ENCODE measurements at places on chromosomes 12 and 14. TPM values are rescaled to one million over a fixed set of nuclear protein-coding genes. Genes with fewer than 3 reads are reported as not detected.

- no peak for DNase-seq
These were observed 4.6 kb upstream of the CD4 start for GRCh38 chr12:6784761-6785160.

Gene THTPA
- 11.8 TPM for total RNA-seq

DNA sequence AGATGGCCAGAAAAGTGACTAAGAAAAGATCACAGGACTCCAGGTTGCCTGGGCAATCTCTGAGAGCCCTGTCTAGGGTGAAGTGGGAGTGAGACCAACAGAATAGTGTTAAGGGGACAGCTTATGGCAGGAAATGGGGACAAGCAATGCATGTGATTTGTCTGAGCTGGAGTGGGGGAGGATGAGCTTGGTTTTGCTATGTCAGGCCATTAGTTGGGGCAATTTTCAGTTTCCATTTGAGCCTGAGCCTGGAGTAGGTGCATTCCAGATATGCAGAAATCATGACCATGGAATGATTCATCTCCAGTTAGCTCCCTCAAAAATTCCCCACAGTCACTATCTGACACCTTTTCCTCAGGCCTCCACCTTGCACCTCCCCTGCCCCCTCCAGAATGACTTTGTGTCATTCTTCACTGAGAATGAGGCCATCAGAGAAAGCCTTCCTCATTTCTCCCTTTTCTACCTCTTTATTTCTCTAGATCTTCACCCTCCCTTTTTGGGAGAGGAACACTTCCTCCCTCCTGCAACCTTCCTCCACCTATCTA lies 150.9 kb upstream of the PLEKHG7 start:
- peak; percentile 42 for DNase-seq

Gene CNTN1
- total RNA-seq: 3.7 TPM

Gene MYO1H
- total RNA-seq: not detected

DNA sequence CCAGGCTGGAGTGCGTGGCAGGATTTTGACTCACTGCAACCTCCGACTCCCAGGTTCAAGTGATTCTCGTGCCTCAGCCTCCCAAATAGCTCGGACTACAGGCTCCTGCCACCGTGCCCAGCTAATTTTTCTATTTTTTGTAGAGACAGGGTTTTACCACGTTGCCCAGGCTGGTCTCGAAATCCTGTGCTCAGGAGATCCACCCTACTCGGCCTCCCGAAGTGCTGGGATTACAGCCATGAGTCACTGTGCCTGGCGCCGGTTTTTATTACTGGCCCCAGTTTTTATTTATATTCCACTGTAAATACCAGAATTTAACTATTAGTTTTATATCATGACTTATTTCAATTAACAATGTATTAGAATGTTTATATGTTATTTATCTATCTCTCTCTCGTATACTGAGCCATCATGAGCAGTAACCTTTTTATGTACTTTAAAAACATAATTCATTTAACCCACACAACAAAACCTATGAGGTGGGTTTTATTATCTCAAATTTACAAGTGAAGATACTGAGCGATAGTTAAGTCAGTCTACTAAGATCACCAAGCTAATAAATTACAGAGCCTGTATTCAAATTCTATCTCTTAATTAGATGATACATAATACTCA lies 47.8 kb downstream of the HECTD1 start:
- DNase-seq: peak; percentile 18

DNA sequence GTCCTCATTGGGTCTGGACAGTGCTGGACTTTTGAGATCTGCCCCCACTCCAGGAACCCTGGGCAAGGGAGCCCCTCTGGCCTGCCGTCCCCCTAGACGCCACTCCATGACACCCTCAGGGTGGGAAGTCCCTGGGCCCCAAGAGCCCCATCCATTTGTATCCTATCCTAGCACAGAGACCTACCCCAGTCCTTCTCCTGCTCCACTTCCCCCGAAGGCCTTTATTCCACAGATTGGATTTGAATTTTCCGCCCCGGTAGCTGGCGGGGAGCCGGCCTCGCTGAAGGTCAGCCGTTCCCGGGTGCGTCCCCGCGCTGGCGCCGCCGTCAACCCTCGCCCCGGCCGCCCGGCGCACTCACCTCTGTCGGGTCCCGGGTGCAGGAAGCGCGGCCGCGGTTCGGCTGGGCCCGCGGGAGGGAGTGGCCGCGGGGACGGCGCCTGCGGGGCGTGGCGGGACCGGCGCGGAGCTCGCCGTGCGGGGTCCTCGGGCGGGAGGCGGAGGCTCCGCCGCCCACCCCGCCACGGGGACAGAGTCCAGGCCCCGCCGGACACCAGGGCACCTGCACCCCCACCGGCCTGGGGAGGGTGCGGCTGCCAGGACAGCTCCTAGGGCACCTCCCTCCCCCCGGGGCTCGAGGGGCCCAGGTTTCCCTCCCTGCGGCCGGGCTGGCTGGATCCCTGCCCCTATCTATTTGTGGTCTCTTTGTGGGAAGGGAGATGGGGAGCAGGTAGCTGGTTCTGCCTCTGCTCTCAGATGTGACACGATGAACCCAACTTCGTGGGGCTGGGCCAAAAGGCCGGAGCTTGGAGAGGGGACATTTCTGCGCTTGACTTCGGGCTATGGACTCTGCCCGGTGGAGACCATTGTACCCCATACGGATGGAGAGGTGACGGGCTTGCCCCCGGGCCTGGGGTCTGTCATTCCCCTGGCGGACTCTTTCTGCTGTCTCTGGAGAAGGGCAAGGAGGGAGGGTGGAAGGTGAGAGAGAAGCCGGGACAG lies 19.9 kb upstream of the GPR68 start:
- DNase-seq: no peak

GRCh38 chr12:234019-234418 lies 20.1 kb upstream of the SLC6A12 start:
- no peak for DNase-seq

DNA sequence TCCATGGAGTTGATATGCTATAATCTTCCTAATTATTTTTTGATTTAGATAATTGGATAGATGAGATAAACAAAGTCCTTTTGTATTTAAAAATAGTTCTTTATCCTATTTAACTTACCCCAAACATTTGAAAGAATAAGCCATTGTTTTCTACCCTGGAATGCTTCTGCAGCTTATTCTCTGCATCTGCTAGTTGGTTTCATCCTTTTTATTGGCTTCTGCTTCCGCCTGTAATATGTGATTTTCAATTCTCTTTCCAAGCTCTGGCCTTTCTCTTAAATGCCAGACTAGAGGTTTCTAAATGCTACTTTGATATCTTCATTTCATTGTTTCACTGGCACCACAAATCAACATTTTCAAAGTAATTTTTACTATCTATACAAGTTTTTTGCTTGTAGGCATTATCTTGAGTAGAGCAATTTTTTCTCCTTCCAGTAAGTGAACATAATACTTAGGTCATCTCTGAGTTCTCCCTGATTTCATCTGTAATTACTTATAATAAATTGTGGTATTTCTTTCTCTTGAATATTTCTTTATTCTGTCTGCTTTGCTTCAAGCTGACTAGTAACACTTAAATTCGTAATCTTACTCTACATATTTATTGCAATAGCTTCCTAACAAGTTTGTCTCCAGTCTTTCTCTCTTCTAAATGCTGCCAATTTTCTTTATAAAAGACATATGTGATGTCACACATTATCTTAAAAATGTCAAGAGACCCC lies 958.4 kb downstream of the SLC6A15 start:
- no peak for DNase-seq

DNA sequence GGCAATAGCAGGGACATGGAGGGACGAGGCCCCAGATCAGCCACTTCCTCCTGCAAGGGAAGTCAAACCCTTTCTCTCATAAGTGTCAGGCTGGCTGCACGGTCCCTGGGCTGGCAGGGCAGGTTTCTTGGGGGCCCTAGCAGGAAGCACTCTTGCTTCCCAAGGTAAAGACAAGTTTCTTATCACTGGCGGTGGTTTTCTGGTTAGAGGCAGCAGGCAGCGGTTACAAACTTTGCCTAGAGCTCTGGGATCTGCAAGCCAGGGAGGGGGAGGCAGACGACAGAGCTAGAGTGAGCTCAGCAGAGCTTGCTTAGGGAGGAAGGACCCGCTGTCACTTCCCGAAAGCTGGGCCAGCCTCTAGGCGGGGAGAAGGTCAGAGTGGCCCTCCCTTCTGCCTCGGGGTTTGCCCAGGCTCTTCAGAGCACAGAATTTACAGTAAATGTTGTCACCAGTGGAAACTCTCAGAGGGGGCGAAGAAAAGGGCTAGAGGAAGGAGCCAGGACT lies 20.4 kb downstream of the BATF start:
- peak; percentile 67 for DNase-seq

- DNase-seq: peak; percentile 47
These were observed 30.9 kb downstream of the LRTM2 start for GRCh38 chr12:1851151-1851701.

Gene MYF6
- not detected for total RNA-seq

DNA sequence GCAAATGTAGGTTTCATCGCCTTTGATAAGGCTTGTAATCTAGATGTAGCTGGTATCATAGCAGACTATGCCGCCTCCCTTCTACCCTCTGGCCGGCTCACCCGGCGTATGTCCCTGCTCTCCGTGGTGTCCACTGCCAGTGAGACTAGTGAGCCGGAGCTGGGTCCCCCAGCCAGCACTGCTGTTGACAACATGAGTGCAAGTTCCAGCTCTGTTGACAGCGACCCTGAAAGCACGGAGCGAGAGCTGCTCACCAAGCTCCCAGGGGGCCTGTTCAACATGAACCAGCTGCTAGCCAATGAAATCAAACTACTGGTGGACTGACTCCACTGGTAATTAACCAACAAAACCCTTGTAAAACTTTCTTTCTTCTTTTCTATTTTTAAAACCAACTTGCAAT lies 49.0 kb upstream of the A2ML1 start:
- no peak for DNase-seq

- no peak for DNase-seq
These were observed 32.3 kb downstream of the PROX2 start for GRCh38 chr14:74843653-74844052.

DNA sequence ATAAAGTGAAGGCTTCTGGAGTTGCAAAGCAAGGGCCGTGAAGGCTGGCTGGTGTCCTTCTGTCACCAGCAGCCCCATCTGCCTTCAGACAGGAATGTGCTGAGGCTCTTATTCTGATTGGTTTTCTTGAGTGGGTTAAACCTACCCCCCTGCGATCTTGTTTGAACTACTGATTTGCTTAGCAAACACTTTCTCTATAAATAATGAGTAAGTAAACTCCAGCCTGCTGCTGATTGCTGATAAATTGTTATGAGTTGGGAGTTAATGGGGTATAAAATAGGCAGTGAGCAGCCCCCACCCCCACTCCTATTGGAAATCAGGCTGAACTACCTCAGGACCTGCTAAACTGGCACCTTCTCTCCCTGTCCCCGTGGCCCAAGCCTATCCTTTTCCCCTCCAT lies 146.1 kb upstream of the NOS1 start:
- no peak for DNase-seq

DNA sequence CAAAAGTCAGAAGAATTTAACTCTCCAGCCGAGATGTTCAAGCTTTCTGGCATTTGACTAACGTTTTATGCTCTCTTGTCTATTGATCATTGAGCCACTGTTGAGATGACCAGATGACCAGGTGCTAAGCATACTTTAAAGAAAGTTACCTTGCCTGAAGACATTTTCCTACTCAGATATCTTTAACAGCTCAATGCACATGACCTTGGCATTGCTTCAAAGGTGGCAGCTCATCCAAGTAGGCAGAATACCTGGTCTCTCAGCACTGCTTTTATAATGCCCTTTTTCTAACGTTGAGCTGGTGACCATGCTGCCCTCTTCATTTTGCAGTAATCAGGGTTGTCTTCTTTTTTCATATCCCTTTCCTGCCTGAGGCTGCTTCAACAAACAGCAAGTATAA lies 358.1 kb downstream of the RAD51B start:
- no peak for DNase-seq

DNA sequence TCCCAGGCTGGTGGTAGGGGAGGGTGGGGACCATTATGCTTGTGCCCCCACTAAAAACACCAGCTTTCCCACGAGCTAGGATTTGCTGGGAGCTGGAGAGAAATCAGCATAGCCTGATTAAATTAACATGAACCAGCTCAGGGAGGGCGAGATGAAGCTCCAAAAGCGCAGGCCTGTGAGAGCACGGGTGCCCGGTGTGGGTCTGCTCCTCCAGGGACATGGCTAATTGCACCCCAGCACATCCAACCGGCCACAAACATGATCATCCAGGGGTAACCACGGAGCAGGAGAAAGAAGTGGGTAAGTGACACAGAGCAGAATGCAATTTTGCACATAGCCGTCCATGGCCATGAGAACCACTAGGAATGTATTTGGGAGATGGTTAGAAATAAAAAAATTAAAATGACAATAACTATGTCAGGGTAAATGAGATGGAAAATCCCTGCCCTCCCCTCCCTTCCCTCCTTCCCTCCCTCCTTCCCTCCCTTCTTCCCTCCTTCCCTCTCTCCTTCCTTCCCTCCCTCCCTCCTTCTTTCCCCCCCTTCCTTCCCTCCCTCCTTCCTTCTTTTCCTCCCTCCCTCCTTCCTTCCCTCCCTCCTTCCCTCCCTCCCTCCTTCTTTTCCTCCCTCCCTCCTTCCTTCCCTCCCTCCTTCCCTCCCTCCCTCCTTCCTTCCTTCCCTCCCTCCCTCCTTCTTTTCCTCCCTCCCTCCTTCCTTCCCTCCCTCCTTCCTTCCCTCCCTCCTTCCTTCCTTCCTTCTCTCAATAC lies 26.9 kb downstream of the CLMN start:
- no peak for DNase-seq

GRCh38 chr12:4943067-4943937 lies 33.6 kb downstream of the KCNA1 start:
- DNase-seq: no peak

GRCh38 chr14:60114881-60115280 lies 23.2 kb downstream of the PCNX4 start:
- no peak for DNase-seq

DNA sequence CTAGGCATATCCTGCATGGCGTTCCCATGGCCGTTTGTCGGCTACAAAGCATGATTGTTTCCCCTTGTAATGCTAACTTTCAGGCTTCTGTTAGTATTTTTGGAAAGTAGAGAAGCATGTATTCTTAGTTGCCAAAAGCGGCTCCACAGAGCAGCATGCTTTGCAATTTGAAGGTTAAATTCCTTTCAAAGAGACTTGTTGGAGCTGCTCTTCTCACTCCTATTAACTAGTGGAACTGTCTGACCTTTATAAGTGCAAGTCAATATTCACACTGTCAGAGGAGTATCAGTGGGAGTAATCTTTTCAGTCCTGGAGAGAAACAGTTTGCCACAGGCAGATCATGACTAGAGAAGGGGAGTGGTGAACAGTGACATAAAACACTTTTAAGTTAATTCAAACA lies 656.1 kb upstream of the NOVA1 start:
- no peak for DNase-seq

- DNase-seq: no peak
These were observed 12.1 kb downstream of the ETV6 start for GRCh38 chr12:11661491-11662089.

- no peak for DNase-seq
These were observed 20.4 kb downstream of the RGS6 start for GRCh38 chr14:71952381-71953363.

Gene CCDC175
- not detected for total RNA-seq

GRCh38 chr12:110355073-110355472 lies 48.4 kb downstream of the ANAPC7 start:
- DNase-seq: peak; percentile 41

Gene ARHGAP9
- not detected for total RNA-seq

- no peak for DNase-seq
These were observed 2.0 kb downstream of the AQP2 start for GRCh38 chr12:49952391-49953055.

- no peak for DNase-seq
These were observed 133.6 kb downstream of the ZFP36L1 start for GRCh38 chr14:68658943-68659931.
